Karpas-422 (cell line): ENCODE measurements at places on chromosomes 1 and 21. TPM values are rescaled to one million over a fixed set of nuclear protein-coding genes. Genes with fewer than 3 reads are reported as not detected.

GRCh38 chr1:217462159-217462558 lies 168.7 kb downstream of the GPATCH2 start:
- no peak overlapping the region for H3K4me3 ChIP-seq
- H3K27ac ChIP-seq = no peak overlapping the region
- no peaks in the 10 kb centered on the region for H3K4me1 ChIP-seq
- no peaks in the 10 kb centered on the region for H3K36me3 ChIP-seq
- no peaks in the 10 kb centered on the region for H3K27me3 ChIP-seq
- no peak for DNase-seq

DNA sequence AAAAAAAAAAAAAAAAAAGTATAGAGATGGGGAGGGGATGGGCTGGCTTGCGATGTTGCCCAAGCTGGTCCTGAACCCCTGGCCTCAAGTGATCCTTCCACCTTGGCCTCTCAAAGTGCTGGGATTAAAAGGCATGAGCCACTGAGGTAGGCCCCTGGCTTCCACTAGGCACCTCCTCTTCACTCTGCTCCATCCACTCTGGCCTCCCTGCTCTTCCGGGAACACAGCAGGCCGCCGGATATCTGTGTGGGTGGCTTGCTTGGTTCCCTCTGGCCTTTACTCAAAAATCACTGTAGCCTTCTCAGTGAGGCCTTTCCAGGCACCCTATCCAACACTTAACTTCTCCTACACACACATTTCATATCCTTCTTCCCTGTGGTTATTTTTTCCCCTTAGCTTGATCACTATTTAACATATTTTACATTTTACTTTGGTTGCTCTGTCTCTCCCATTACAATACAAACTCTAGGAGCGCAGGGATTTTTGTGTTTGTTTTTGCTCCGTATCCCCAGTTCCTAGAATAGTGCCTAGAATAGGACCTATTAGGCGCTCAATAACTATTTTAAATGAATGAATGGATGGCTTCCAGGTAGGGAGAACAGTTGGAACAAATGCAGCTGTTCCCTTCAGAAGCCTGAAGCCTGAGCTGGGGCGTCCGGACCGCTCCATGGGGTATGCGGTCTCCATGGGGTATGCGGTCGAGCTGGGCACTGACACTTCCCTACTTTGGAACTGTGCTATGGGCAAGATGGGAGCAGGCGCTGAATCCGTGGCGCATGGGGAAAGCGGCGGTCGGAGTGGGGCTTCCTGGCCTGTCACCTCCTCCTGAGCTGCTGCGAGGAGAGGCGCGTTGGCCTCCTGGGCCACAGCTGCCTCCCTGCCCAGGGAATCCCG lies 46.7 kb downstream of the H3-3A start:
- H3K36me3 ChIP-seq = no peaks in the 10 kb centered on the region
- H3K27ac ChIP-seq = no peak overlapping the region
- DNase-seq = no peak
- no peaks in the 10 kb centered on the region for H3K27me3 ChIP-seq

- no peaks in the 10 kb centered on the region for H3K36me3 ChIP-seq
- no peaks in the 10 kb centered on the region for H3K27me3 ChIP-seq
- H3K4me3 ChIP-seq = no peak overlapping the region
- DNase-seq = no peak
- no peak overlapping the region for H3K27ac ChIP-seq
Measured at GRCh38 chr1:10078494-10078893, 45.7 kb downstream of the UBE4B start.

LCE6A gene
- total RNA-seq = not detected in 2 replicates
